ENCODE measurements at places on chromosomes 2 and 18.

- DNase-seq, result peak; percentile 81
These were observed 10.8 kb downstream of the SIX3 start for GRCh38 chr2:44952143-44952805.

GRCh38 chr2:212495046-212495445 lies 43.6 kb downstream of the ERBB4 start:
- DNase-seq, result no peak

DNA sequence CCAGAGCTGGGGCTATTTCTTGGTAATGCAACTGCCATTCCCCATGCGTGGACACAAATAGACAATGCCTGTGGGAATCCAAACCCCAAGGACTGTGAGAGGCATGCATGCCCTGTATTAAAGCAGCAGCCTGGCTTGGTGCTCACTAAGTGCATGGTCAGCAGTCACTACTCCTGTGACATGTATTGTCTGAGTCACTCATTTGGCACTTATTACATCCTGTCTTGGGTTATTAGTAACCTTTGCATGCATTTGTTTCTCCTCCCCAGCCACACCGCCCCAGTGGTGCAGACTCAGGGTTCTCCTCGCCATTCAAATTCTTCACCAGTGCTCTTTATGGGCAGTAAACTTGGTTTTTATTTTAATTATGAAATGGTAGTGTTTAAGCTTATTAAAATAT lies 30.2 kb downstream of the PRKCE start:
- peak; percentile 54 for DNase-seq

- DNase-seq, result no peak
These were observed 27.4 kb downstream of the MARCHF4 start for GRCh38 chr2:216344950-216345300.

DNA sequence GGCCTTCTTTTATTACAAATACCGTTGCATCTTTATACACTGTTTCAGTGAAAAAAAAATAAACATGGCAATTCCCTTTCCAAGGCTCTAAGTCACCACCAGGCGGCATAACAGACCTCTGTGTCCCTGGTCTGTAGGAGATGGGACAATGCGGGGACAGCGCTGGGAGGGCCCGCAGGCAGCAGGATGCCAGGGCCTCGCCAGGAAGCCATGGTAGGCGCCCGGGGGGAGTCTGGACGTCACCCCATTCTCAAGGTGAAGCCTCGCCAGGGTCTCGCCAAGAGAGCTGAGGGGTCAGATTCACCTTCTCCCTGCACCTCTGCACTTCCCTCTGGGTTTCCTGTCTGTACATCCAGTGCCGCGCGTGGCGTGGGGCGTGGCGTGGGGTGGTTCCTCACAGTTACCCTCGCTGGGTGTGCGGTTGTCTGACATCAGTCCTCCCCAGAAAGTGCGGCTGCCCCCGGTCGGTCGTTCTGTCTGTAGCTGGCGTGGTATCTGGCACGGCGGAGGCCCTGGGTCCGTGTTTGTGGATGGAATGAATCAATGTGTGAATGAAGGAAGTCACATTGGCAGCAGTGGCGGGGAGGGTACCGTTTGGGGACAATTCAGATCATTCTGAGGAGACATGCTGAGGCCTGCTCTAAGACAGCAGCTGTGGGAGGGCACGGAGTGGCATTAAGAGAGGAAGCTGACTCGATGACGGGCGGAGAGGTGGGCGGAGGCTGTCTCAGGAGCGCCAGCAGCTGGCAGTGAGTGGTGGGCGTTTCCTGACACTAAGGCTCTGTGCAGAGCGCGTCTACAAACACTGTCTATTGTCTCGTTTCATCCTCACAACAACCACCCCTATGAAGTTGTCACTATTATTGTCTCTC lies 46.0 kb downstream of the LRRFIP1 start:
- peak; percentile 60 for DNase-seq

- no peak for DNase-seq
These were observed 598 bp upstream of the CEP68 start for GRCh38 chr2:65055422-65056214.

DNA sequence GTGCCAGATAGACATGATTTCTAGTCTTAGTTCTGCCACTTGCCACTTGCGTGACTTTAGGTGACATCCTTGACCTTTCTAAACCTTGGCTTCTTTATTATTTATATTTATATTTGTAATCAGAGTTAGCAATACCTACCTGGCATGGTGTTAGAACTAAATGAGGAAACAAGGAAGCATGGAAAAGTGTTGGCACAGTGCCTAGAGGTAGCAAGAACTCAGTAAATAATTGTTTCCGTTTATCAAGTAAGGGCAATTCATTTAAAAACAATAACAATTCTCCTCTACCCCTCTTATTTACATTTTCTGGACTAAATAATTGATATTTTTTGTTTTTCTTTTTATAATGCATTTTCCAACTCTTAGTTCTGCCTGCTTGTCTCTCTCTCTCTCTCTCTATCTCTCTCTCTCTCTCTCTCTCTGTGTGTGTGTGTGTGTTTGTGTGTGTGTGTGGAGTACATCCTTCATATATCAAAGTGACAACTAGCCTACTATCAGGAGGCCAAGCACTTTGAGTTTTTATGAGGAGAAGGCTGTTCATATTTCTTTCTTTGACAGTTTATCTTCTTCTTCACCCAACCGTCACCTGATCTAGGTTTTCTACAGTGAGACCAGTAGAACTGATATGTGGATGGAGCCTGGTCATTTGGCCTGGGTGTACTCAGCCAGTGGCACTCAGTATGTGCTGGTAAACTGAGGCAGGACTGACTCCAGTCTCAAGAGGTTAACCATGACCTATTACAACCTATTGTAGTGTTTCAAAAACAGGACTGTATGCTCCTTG lies 134.5 kb downstream of the LRRTM1 start:
- no peak for DNase-seq

DNA sequence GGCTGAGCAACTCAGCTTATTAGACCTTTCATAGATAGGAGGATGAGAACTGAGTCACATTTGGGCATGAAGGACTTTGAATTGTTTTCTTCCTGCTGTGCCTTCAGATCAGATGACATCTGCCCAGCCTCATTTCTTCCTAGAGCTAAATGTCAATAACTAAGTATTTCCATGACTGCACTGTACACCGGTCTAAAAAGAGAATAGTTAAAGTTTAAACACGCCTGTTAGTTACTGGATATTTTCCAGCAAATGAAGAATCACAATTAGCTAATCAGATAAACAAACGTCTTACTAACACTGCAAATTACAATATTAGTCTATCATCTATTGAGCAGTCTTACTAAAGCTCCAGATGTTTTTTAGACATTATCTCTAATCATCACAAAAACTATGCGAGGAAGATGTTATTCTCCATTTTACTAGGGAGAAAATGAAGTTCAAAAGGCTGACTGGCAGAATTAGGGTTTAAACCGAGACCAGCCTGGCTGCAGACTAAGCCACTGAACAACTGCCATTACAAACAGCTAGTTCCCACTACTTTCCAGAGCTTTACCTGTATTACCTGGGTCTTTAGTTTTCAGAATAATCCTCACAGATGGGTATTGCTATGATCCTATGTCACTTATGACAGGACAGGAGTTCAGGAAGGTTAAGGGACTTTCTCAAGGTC lies 69.4 kb upstream of the ZNF397 start:
- no peak for DNase-seq

Measured in iPS-NIHi11 (cell line).